ENCODE measurements at places on chromosomes 2 and 18. TPM values are rescaled to one million over a fixed set of nuclear protein-coding genes. Genes with fewer than 3 reads are reported as not detected.

DNA sequence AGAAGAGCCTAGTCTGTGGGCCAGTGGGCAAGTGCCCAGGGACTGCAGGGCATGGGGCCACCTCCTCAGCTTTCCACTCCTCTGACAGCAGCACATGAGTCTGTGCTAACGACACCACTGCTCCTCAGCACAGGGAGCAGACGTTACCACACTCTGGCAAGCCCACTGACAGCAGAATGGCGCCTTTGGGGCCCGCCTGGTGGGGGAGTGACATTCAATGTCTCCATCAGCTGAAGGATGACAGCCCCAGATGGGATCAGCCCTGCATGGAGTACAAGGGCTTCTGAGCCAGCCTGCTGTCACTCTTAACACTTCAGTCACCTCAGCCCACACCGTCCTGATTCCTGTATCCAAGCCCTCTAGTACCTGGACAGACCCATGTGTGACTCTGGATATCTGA is 149.4 kb upstream of the SMAD2 start:
- no peak for DNase-seq

The NT5DC4 gene
- not detected for total RNA-seq

- DNase-seq, result no peak
These were observed 7.9 kb downstream of the PAX3 start for GRCh38 chr2:222290736-222291484.

The RHBDD1 gene
- total RNA-seq, result 47.2 TPM

The TCF7L1 gene
- 0.07 TPM for total RNA-seq

DNA sequence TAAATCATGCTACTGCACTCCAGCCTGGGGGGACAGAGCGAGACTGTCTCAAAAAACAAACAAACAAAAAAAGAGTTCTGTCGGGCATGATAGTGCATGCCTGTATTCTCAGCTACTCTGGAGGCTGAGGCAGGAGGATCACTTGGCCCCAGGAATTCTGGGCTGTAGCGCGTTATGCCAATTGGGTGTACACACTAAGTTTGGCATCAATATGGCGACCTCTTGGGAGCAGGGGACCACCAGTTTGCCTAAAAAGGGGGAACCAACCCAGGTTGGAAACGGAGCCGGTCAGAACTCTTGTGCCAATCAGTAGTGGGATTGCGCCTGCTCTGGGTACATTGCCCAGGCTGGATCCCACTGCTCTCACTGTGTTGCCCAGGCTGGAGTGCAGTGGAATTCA is 49.7 kb downstream of the SDC1 start:
- no peak for DNase-seq

The CCDC102B gene
- total RNA-seq, result 4.3 TPM

DNA sequence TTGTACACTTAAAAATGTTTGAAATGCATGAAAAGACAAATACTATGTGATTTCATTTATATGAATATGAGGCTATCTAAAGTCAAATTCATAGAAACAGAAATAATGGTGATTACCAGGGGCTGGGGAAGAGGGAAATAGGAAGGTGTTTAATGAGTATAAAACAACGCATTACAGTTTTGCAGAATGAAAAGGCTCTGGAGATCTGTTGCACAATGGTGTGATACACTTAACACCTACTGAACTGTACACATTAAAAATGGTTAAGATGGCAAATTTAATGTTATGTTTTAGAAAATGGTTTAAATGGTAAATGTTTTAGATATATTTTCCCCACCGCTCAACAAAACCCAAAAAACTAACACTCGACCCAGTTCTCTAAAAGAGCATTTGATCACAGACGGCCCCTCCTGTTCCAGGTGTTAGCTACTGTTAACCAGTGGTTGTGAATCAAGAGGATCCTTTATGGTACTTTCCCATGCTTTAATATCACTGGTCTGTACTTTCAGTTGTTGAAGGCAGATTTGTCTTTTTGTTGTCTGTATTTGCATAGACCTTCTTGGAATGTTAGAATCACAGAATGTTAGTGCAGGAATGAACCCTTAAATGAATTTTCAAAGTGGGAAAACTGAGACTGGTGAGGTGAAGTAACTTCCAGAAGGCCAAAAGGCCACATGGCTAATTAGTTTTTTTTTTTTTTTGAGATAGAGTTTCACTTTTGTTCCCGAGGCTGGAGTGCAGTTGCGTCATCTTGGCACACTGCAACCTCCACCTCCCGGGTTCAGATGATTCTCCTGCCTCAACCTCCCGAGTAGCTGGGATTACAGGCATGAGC is 10.2 kb downstream of the RAB10 start:
- no peak for DNase-seq

DNA sequence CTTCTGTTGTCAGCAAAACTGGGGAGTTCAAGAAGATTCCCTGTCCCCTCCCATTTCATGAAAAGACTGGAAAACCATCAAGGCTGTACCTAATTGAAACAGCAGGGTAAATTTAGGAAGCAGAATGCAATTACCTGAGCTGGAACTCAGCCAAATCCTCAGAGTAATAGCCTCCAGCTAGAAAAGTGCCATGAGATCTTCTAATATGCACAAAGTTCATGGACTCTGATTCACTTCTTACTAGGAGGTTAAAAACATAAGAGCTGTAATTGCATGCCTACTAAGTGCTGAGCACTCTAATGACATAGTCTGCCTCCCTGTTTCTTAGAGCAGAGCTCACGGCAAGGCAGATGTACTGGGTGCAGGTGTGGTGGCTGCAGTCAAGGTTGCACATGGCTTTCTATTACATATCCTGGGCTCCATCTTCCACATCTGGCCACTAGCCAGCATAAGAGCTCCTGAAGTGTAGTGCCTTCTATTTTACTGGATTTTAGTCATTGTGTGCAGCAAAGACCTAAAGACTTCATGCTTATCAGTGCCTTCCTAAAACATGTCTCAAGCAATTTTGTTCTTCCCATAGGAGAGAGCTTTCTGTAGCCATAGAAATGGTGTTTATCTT is 341.7 kb downstream of the PTPRM start:
- DNase-seq, result no peak

The QPCT gene
- 0.35 TPM for total RNA-seq

The BOLL gene
- 0.10 TPM for total RNA-seq

- no peak for DNase-seq
These were observed 14.6 kb upstream of the KIDINS220 start for GRCh38 chr2:8851811-8852560.
